ENCODE measurements at places on chromosomes 6 and 20.

GRCh38 chr6:91304521-91304920, 717.6 kb upstream of the MAP3K7 start:
- DNase-seq = no peak

DNA sequence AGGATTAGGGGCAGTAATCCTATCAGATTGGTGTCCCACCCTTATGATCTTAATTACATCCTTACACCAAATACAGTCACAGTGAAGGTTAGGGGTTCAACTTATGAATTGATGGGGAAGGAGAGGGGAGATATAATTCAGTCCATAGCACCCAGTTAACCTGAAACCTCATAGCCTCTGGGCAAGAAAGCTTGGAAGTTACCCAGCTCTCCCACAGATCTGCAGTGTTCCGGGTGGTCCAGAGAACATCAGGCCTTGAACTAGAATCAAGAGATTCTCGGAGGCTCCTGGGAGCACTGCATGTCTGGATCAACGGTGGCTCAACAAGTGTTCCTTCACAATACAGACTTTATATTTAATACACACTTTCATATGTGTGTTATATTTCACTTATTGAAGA, 392.6 kb upstream of the MARCKS start:
- DNase-seq = no peak

- no peak for DNase-seq
Measured at GRCh38 chr6:11425876-11426275, 111.7 kb upstream of the TMEM170B start.

- DNase-seq = no peak
Measured at GRCh38 chr6:80314531-80314930, 208.1 kb downstream of the BCKDHB start.

DNA sequence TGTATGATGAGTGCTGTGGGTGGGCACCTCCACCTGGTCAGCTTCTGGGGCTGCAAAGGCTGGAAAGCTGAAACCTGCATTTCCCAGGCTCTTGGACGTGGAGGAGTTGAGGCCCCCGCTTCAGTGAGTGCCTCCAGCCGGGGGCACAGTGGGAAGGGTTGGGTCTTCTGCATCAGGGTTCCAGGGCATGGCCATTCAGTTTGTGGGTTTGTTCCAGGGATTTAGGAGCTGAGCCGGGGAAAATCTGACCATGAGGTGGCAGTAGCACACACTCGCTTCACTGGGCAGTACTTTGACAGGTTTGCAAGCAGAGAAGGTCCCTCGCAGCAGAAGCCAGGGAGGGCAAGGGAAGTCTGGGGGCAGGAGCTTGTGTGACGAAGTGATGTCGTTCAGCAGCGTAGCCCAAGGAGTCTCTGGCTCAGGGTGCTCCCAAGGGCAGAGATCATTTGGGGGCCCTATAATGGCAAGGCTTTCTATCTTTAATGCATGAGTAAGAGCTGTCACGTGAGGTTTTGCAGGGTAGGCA, 69.5 kb upstream of the SULF2 start:
- peak; percentile 71 for DNase-seq
